Stimulated activated naive CD8-positive, alpha-beta T cell treated with anti-CD3 and anti-CD28 coated beads, Interleukin-15, Interleukin-2, amounts not matched to agents 100 U/mL and 50 U/mL, for 24 hours (primary cell): ENCODE measurements at places on chromosomes 7 and 10.

- DNase-seq, result no peak
Observed at GRCh38 chr10:132974886-132975830, 32.8 kb upstream of the CFAP46 start.

- no peak for DNase-seq
Observed at GRCh38 chr7:19117870-19118608, 603 bp upstream of the TWIST1 start.

DNA sequence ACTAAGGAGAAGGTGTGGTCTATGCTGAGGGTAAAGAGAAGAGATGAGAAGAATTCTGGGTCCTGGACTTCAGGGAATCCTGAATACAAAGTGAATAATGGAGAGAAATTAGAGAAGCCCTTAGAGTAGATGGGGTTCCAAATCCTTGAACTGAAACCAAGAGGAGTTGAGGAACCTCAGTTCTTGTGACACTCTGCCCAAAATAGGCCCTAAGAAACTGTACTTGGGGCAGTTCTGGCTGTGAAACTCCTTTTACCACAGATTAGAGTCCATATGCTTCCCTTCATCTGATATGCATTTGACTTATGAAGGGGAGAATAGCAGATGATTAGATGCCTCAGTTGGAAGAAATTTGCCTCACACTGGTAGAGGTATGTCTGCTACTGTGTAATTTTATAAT, 19.0 kb downstream of the TES start:
- DNase-seq, result no peak

GRCh38 chr7:96284835-96285234, 37.1 kb downstream of the SLC25A13 start:
- no peak for DNase-seq

DNA sequence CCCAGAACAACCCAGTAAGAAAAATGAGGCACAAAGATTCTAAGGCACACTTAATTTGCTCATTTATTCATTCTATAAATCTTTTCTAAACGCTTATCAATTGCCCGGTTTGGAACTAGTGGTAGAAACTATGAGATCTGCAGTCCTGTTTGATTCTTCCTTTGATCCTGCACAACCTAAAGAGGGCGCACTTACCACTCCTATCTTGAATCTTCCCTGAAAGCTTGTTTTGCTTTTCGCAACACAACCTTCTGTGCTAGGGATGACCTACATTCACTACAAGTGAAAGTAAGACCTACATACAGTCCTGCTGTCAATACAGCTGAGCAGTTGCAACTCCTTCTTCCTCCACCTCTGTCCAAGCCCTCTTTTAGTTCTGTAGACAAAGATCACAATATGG, 12.6 kb upstream of the ARL4A start:
- peak; percentile 21 for DNase-seq
